ENCODE measurements at places on chromosomes 1 and 21. TPM values are rescaled to one million over a fixed set of nuclear protein-coding genes. Genes with fewer than 3 reads are reported as not detected.

Gene SAMD13
- total RNA-seq = 0.28 TPM

Gene CCDC185
- total RNA-seq = not detected

Gene TTLL7
- total RNA-seq = 2.2 TPM

Gene VWA5B1
- total RNA-seq = not detected

Gene PDE4B
- 46.8 TPM for total RNA-seq

Gene SYDE2
- total RNA-seq = 0.81 TPM

Gene S100A3
- total RNA-seq = not detected

Gene MRPL20
- 82.8 TPM for total RNA-seq

Gene CHD5
- total RNA-seq = 0.18 TPM

Gene GPN2
- total RNA-seq = 31.4 TPM

Gene LCK
- total RNA-seq = 474 TPM

Gene CITED4
- total RNA-seq = 6.9 TPM

Gene KCNJ9
- total RNA-seq = not detected

Gene CLCA4
- total RNA-seq = not detected

Gene TNFRSF14
- 173 TPM for total RNA-seq

Gene UBXN10
- total RNA-seq = 1.5 TPM

Gene TNFAIP8L2
- total RNA-seq = 31.2 TPM

Gene CCDC27
- not detected for total RNA-seq
